ENCODE measurements at places on chromosomes 7 and 10. TPM values are rescaled to one million over a fixed set of nuclear protein-coding genes. Genes with fewer than 3 reads are reported as not detected.

Gene ANXA8L1
- total RNA-seq = not detected

Gene CALML3
- total RNA-seq = not detected

Gene RGR
- total RNA-seq = not detected

Gene TMEM72
- total RNA-seq = not detected

Gene CCL24
- total RNA-seq = not detected

Gene CYP3A5
- not detected for total RNA-seq

Gene NME8
- total RNA-seq = not detected

Gene CALHM3
- total RNA-seq = not detected

Gene EBLN1
- not detected for total RNA-seq

Gene ZNF727
- 0.15 TPM for total RNA-seq

Gene HOXA1
- total RNA-seq = not detected

Gene DRGX
- total RNA-seq = not detected

Gene MPP7
- 0.23 TPM for total RNA-seq

Gene STN1
- total RNA-seq = 30.4 TPM

Gene FUOM
- 24.3 TPM for total RNA-seq

Gene HHEX
- total RNA-seq = 7.7 TPM

Gene EBF3
- total RNA-seq = 8.8 TPM

Gene PTPRN2
- 3.0 TPM for total RNA-seq

Gene NKX2-3
- not detected for total RNA-seq

Gene VSTM4
- 0.23 TPM for total RNA-seq

Gene CYP3A7
- total RNA-seq = not detected

Gene AP5Z1
- 14.5 TPM for total RNA-seq

Gene SPAM1
- total RNA-seq = not detected

Gene C10orf105
- total RNA-seq = under 0.01 TPM

Gene C10orf53
- not detected for total RNA-seq

Gene MORN4
- 4.2 TPM for total RNA-seq

Gene ECHDC3
- 4.5 TPM for total RNA-seq

Gene SPDYE1
- total RNA-seq = not detected
